SW 1271 (cell line): ENCODE measurements at places on chromosomes 12 and 14.

GRCh38 chr14:57323721-57324120 is 55.0 kb downstream of the AP5M1 start:
- DNase-seq: no peak

DNA sequence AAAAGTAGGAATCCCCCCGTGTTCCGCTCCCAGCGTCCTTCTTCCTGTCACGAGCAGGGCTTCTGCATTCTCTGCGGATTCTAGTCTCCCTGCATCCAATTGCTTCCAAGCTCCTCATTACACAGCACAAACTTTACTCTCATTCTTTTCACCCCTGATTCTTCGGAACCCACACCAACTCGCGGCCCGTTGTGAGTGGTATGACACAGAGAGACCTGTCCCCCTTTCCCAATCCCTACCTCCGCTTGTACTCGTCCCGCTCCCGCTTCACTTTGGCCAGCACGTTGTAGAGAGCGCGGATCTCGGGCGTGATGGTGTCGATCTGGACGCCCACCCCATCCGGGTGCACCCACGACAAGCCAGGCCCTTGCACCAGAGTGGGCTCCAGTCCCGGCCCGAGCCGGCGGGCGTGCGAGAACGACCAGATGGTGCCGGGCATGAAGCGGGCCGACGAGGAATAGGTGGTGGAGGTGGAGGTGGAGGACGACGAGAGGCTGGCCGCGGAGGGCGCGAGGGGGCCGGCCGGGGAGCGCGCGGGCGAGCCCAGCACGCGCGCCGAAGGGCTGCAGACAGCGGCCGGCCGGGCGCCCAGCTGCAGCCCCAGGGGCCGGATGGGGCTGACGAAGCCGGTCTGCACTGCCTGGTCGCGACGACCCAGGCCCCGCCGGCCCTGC is 687 bp downstream of the IFFO1 start:
- no peak for DNase-seq

DNA sequence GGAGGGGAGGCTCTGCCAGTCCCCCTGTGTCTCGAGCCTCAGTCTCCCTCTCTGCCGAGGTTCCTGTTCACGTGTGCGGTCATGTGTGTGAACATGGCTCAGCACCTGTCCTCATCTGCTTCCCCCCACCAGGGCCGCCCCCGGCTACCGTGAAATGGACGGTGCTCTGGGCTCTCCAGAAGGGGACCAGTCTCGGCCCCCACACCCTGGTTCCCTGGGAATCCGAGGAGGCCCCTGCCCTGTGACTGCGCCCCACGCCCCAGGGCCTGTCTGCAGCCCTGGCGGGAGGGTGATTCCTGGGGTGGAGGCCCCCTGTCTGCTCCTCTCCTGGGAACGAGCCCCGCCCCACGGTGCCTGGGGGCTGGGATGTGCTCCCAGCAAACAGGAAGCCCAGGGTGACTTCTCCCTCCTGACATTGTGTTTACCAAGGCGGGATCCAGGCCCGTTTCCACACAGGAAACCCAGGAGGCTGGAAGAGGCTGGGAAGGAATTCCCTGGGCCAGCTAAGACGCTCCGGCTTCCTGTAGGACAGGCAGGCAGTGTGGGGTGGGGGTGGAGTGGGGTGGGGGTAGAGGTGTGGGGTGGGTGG is 46.6 kb downstream of the KIF26A start:
- no peak for DNase-seq

GRCh38 chr14:90883782-90884181 is 67.6 kb upstream of the TTC7B start:
- no peak for DNase-seq

DNA sequence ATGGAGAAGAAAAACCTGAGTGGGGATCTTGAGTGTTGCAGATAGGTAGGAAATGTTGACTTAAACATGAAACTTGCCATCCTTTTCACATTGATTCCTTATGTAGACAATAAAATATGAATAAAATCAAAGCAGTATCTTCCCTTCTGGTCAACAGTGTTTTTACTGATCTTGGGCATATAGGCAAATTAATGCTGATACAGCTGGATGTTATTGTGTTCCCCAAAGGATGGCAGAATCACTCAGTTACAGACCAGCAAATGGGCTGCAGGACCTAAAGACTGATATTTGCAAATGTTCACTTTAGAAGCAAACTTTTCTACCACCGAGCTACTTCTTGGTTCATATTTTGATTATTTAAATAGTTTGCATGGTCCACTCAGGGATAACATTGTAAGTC is 33.9 kb downstream of the MTHFD1 start:
- DNase-seq: no peak

DNA sequence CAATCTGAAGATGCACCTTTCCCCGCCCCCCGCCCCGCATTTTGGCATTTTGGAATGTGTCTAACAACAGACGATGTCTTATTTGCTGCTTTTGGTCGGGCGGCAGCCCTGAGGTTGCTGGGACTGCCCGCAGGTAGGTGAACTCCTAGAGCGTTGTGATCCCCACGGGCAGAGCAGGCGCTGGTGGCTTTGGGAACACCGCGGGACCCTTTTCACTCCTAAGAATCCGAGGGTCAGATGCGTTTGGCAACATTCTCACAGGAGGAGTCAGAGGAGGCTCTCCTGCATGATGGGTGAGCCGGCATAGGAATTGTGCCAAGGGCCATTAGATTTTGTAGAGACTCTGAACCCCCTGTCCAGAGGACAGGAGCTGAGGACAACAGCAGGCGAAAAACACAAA is 41.9 kb downstream of the HCAR2 start:
- no peak for DNase-seq

- DNase-seq: no peak
Observed at GRCh38 chr14:65661865-65662264, 249.3 kb downstream of the FUT8 start.

DNA sequence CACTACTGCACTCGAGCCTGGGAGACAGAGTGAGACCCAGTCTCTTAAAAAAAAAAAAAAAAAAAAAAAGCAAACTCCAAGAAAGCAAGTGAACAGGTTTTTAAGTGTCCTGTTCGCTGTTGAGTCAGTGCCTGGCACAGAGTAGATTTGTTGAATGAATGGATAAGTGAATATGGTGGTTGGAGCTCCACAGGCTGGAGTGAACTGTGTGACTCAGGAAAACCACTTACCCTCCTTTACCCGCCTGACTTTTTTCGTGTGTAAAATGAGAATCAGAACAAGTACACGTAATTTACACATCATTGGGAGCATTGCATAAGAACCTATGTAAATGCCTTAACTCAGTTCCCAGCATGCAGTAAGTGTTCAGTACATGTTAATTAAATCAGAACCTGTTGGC is 24.0 kb upstream of the ESRRB start:
- no peak for DNase-seq

DNA sequence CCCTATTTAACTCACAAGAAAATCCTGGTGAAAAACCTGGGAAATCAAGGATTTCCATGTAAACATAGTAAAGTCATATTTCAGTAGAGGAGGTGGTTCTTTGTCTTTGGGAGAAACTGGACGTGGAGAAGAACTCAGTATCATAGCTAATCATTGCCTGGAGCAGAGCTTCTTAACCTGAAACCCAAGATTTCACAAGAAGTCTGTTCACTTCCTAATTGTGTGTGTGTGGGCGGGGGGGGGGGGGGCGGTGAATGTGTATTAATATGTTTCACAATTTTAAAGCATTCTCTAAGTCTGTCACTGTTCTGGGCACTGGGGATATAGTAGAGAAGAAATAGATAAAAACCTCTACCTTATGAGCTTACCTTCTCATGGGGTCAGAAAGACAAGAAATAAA is 96.7 kb upstream of the PPP4R3A start:
- no peak for DNase-seq

DNA sequence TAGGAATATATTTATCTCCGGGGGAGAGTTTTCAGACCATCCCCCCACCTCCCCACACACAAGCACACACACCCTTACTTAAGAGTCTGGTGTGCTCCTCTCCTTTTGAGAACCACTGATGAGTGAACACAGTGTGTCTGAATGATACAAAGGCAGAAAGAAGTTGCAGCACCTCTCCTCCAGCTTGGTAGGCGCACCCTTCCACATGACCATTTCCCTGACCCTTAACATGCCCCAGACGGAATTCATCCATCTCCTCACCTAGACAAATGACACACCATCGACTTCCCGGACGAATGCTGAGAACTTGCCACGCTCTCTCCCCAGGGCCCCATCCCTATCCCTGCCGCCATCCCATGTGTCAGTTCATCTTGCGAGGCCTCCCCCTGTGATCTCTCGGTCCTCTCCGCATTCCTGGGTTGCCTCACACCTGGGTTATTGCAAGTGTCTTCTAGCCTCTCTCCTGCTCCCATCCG is 3.9 kb downstream of the TNFRSF1A start:
- DNase-seq: no peak

GRCh38 chr12:122216445-122216844 is 9.4 kb downstream of the DIABLO start:
- DNase-seq: no peak

GRCh38 chr14:33210311-33210710 is 271.6 kb downstream of the NPAS3 start:
- DNase-seq: no peak
